Posterior cingulate gyrus (tissue), 11 donors: ENCODE measurements at places on chromosomes 5 and 9.

DNA sequence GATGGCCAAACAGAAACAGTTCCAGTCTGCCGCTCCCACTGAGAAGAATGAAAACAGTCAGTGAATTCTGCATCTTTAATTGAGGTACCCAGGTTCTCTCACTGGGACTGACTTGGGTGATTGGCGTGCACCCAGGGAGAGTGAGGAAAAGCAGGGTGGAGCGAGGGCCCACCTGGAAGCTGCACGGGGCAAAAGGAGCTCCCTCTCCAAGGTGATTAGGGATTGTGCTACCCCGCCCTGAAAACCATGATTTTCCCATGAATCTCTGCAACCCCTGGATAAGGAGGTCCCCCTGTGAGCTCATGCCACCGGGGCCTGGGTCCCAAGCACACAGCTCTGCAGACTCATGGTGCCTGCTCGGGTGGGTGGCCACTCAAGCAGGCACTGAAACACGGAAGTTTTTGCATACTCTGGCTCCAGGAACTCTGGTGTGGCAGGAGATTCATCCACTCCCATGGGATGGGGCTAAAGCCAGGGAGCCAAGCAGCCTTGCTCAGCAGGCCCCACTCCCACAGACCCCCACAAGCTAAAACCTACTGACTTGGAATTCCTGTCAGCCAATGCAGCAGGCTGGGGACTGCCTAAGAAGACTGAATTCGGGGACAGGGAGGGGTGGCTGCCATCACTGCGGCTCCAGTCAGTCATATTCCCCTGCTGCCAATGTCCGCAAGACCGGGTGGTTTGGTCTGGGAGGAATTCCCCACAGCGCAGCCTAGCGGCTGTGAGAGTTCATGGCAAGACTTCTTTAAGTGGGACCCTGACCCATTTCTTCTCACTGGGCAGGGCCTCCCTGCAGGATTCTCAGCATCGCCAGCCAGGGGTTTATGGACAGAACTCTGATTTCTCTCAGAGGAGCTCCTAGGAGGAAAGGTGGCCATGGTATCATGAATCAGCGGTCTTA, 652.2 kb upstream of the RGMB start:
- no peak for DNase-seq

DNA sequence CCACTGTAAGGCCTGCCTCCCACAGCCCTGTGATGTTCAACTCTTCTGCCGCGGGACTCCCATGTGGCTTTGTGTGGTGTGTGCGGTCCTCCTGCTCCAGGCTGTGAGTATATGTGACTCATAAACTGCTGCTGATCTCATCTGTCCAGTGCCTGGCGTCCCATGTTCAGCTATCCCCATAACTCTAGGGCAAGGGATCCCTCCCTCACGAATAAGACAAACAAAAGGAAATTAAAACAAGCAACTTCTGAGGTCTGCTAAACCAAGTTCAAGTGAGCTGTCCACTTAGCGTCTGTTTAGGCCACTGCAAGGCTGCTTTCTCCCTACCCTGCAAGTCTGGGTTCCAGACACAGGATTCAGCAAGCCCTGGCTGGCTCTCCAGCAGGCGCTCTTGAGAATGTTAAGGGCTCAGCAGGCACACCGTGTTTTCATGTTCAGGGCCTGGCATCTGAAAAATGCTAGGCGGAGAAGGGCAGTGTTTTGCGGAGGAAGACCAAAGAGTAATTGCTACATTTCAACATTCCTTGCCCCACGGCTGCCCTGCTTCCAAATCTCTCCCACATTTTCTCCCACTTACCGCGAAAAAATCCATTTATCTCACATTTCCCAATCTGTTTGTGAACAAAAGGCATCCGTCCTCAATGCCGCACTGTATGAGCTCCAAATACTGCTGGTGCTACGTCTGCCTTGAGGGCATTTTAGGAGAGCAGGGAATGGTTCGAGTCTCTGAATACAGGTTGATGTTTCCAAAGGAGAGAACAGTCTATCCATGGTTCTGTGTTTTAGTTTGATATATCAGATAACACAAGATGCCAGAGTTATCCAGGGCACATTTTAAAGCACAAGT, 280.2 kb downstream of the SEMA5A start:
- DNase-seq: peak; percentile 59

GRCh38 chr9:38761999-38762398, 42.1 kb upstream of the FAM240B start:
- no peak for DNase-seq

DNA sequence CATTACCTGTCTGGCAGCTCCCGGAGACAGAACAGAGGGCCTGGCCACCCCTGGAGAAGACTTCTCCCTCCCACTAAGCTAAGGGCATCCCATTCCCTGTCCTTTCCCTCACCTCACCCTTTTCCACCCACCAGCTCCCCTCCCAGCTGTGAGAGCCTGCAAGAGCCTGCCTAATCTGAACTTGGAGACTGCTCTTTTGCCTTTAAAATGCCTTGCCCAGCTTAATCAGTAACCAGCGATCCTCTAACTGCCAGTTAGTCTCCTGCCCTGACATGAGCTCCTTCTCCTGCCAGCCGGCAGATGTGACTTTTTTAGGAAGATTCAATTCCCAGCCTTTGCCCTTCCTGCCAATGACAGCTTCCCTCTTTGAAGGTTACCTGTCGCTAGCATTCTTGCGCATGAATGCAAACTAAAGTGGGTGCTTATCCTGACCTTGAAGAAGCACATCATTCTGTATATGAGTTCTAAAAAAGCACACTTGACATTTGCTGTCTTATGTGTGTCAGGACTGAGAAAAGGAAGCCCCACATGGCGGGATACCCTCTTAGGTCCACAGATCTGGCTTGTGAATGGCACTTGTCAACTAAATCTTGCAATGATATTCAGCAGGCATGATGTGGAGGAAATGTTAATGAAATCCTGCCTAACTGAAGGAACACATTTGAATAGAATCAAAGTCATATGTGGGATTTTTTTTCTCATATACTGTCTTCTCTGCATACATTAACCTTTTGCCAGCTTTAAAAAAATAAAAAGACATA, 411.2 kb upstream of the SLC30A5 start:
- no peak for DNase-seq

- no peak for DNase-seq
These were observed 168.6 kb downstream of the CARTPT start for GRCh38 chr5:71887680-71888079.

DNA sequence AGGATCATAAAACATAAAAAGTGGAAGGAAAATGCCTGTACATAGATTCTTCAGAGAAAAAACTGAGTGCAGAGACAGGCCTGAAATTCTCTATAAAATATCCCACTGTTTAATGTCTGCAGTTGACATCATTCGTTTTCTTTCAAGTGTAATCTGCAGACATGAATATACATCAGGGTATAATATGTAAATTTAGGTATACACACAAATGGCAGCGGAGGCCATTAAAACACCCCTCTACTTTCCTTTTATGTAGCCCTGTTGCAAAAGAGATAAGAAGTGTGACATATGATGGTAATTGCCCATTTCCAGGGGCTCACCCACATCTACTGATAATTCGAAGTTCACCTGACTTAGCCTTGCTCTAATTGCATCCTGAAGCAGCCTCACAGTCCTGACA, 164.3 kb downstream of the SLC24A2 start:
- no peak for DNase-seq
